Central memory CD4-positive, alpha-beta T cell (primary cell): ENCODE measurements at places on chromosomes 3 and 15.

DNA sequence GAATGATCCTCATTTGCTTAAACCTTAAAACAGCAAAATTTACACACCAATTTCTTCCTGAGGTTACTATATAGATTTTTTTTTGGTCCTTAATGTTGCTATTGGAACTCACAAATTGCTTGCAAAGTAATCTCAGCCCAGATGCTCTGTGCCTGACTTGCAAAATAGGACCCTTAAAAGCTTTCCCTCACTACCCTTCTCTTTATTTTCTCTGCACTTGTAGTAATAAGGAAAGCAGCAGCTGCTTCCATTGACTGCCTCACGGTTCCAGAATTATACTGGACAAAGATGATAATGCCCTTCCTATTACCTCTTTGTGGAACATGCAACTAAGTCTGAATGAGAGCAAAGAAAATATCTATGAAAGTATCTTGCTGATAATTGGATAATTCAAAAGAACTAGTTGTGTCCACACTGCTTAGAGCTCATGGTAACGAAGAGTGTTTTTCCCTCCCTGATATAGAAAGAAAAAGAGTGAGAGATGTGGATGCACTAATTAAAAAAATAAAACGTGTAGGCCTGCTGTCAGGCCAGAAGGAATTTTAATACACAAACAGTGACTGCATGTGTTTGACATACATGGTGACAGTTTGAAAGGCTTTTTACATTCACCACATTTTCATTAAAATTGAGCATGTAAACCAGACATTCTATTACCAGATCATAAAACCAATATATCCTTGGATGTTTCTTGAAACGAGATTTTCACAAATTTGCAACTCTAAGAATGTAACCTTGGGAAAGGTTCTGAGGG lies 783.1 kb downstream of the GBE1 start:
- no peak for DNase-seq

GRCh38 chr3:151426341-151426657 lies 34.6 kb downstream of the IGSF10 start:
- no peak for DNase-seq

GRCh38 chr3:130707902-130708601 lies 38.6 kb downstream of the PIK3R4 start:
- DNase-seq = no peak

DNA sequence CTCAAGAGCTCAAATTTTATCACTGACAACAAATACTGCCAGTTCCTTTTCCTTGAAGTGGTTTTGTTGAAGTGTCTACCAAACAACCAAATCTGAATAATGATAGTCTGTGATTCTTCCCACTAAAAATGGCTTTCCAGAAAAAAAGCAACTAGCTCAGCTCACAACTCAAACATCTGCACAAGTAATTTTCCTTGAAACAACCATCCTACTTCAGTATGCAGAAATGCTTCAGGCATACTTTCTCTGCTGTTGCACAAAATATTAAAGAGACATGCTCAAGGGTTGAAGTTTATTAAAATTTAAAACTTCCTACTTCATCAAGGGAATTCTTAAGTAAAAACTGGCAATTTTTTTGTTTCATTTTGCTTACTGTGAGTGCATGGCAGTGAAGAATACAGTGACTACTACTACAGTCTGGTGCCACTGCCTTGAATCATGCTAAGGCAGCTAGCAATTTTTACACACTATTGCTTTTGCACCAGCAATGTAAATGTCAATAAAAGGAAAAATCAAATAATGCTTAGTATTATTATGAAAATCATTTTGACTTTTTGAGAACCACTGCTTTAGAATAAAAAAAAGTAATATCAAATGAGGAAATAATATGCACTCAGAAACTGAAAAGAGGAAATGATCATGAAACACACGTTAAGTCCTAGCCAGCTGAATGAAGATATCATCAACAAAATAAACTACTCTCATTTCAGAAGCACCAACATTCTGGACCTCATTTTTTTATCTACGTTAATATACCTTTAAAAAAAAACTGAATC lies 33.6 kb downstream of the VPS13C start:
- DNase-seq = no peak

- no peak for DNase-seq
Observed at GRCh38 chr15:59237924-59238331, 31.3 kb downstream of the LDHAL6B start.

- no peak for DNase-seq
Observed at GRCh38 chr3:61547625-61548024, 13.7 kb upstream of the PTPRG start.

GRCh38 chr3:159996018-159996417 lies 7.4 kb downstream of the IL12A start:
- DNase-seq = no peak

GRCh38 chr15:97446138-97446537 lies 514.4 kb upstream of the ARRDC4 start:
- no peak for DNase-seq

GRCh38 chr3:163384383-163384782 lies 1693.9 kb downstream of the SI start:
- no peak for DNase-seq

GRCh38 chr3:63967675-63968611 lies 55.4 kb downstream of the PSMD6 start:
- peak; percentile 88 for DNase-seq

DNA sequence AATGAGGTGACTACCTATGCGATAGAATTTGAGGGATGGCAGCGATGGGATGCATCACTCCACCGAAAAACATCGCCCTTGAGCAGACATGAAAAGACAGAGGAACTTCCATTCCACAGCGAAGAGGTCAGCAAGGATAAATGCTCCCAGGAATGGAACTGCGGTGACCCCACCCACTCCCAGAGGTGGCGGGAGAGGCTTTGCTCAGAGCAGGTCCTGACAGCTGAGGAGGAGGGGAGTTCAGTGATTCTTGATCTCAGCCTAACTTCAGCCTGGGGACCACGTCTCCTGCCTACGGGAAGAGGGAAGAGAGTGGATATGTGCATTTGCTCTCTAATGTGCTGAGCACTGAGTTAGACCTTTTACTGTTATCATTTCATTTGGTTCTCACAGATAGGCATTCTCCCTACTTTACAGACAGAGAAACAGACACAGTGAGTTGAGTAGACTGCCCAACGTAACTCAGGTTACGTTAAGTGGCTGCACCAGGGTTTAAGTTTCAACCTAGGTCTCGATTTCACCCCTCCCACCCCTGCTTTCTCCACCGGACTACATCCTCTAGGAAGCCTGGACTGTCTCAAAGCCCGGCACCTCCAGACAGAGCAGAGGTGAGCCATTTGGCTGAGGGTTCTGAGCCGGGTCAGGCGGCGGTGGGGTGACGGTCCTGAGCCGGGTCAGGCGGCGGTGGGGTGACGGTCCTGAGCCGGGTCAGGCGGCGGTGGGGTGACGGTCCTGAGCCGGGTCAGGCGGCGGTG lies 170.0 kb downstream of the RAB11A start:
- no peak for DNase-seq

DNA sequence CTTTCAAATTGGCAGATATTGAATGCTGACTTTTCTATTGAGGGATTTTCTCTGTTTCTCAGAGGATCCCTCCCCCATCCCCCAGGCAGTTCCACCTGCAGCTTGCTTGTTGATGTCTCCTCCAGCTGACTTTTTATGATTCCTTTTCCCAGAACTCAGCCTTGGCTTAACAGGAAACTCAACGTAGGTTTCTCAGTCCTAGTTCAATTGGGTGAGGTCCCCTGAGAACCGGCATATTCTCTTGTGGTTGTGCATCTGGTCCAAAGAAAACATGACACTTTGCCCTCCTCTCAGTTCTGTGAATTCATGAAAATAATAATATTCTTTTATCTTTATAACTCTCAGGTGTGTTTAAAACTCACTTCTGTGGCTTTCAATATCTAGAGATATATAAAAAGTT lies 1222.1 kb downstream of the OTOL1 start:
- DNase-seq = no peak

DNA sequence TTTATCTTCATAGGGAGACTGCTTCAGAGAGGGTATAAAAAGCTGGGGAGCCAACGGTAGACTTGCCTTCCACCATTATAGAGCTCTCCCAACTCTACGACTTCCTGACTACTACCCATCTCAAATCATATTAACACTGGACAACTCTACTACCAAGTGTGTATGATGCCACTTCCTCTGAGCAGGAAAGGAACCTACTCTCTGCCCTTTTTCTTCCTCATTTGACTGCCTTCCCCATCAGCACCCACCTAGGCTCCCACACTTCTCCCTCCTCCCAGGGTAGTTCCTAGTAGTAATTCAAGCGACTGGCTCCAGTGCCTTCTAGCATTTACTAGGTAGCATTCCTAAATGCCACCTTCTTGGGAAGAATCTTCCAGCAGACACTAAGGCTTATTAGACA lies 24.5 kb upstream of the TBL1XR1 start:
- no peak for DNase-seq

- no peak for DNase-seq
Observed at GRCh38 chr15:53506370-53506769, 253.1 kb downstream of the WDR72 start.

DNA sequence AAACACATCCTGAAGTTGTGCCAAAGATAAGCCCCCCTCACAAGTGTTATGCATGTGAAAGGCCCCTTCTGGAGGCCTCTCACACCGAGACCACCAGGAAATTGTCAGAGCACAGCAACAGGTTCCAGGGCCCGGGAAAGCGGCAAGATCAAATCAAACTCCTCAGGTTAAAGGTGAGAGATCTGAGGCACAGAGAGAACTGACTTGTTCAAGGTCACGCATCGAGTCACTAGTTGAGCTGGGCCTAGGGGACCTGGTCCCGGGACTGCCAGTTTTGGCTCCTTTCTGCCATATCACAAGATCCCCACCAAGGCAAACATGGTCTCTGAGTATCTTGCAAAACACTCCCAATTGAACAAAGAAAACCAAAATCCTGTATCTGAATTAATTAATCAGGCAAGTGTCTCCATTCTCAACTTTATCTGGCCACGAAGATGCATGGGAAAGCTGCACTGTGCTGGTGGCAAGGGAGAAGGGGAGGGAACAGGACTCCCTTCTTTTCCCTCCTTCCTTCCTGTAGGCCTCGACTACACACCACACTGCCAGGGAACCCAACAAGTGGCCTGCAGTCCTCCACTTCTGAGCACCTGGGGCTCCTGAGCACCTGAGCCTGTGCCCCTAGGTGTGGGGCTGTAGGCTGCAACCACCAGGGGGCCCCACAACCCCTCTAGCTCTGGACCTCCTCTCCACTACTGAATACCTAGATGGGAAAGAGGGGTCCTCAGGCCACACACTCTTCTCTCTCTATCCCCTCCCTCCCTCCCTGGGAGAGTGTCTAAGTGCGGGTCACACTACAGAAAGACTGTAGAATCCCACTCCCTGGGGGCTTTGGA lies 37.3 kb downstream of the ANP32A start:
- peak; percentile 48 for DNase-seq

GRCh38 chr3:195173657-195174056 lies 97.3 kb downstream of the XXYLT1 start:
- DNase-seq = no peak

GRCh38 chr3:28846971-28847478 lies 433.8 kb upstream of the RBMS3 start:
- DNase-seq = no peak

GRCh38 chr3:140924097-140924873 lies 17.4 kb upstream of the SLC25A36 start:
- DNase-seq = no peak

DNA sequence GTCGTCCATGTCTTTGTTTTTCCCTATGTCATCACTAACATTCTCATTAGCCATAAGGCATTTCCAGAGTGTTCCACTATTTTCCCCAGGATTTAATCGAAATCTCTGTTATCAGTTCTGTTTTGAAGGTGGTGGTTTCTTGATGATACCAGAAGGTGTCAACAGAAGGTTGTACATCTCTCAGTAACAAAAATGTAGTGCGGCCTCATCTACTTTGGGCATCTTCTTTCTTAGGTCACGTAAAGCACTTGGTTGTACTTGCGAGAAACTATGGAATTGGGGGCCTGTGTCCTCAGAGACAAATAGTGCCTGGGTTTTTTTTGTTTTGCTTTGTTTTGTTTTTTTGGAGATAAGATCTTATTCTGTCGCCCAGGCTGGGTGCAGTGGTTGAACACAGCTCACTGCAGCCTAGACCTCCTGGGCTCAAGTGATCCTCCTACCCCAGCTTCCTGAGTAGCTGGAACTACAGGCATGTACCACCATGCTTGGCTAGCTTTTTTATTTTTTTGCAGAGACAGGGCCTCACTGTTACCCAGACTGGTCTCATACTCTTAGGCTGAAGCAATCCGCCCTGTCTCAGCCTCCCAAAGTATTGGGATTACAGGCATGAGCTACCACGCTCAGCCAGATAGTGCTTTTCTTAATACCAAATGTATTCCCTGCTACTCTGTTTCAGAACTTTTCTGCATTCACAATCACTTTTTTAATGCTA lies 61.2 kb upstream of the FURIN start:
- no peak for DNase-seq

DNA sequence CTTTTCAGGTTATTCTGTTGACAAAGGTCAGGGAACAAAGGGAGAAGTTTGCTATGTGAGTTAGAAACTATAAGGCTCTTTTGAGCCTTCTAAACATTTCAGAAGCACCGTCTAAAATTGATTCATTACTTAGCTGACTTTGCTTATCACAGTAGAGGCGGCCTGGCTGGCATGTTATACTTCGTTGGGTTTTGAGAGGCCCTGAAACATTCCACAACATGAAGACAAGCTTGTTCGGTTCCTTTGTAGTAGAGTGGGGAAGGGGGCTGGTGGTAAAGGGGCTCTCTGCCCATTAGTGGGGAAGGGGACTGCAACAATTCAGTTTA lies 23.6 kb downstream of the ZBTB38 start:
- DNase-seq = no peak

- no peak for DNase-seq
Observed at GRCh38 chr3:52388348-52388821, 56.5 kb downstream of the SEMA3G start.

- DNase-seq = no peak
Observed at GRCh38 chr3:85508659-85509058, 549.9 kb downstream of the CADM2 start.

DNA sequence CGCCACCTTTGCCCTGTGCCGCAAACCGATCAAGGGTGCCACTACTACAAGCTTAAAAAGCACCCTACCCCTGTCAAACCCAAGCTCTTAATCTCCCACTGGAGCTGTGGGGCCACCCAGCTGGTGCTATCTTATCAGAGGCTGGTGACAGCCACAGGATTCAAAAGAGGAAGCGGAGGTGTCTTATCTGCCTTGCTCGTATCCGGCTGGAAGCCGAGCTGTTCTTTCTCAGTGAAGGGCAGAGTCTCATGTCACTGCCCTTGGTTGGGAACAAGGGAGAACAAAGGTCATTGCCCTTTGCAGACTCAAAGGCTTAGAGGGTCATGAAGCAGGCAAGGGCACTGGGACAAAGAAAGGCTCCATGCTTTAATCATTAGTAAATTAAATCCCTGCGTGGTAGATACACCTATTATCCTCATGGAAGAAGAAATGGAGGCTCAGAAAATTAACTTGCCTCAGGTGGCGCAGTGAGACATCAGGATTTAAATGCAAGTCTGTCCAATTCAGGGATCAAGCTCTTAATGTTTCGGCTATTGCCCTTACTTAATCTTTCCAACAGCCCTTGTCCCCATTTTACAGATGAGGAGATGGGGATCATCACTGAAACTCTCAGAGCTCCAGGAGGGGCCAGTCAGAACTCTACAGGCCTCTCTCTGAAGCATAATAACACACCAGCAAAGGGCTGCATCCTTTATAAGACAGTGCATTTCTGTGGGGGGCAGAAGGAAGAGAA lies 360.0 kb upstream of the PROK2 start:
- no peak for DNase-seq
